ENCODE measurements at places on chromosomes 7 and 10. TPM values are rescaled to one million over a fixed set of nuclear protein-coding genes. Genes with fewer than 3 reads are reported as not detected.

DNA sequence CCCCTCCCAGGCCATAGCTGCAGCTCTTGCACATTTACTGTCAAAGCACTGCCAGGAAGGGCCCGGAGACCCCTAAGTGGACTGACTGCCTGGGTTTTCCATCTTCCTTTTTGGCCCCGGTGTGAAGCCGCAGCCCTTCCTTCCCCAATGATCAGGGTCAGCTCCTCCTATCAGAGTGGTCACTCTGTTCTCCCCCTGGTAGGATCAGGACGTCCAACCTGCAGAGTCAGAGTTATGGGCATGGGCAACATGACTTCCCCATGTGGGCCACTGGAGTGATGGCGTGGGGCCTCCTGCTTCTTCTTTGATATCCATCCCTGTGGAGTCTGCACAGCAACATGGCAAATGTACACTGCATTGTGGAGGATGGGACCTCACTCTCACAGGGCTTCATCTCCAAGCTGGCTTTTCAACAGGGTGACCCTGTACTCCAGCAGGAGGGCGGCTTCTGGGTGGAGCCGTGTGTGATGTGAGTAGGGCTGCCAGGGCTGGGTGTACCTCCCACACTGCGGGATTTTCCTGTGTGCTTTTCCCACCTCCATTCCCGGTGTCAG is 6.4 kb upstream of the RAMP3 start:
- no peak for DNase-seq

DNA sequence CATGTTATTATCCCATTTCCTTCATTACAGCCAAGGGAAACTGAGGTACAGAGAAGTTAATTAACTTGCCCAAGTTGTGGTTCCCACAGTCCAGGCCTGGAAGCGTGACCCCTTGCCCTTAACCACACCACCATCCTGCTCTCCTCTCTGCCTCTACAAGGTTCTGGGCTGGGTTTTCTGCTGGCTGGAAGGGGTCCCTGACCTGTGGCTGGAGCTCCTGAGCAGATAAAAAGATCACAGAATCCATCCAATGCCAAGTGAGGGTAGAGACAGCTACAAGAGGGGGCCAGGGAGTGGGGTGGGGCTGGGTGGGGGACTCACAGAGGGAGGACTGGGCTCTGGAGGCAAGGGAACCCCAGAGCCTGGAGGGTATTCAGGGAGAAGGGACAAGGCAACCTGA is 9.7 kb downstream of the ASB10 start:
- DNase-seq, result no peak

- no peak for DNase-seq
These were observed 218.0 kb downstream of the LRMDA start for GRCh38 chr10:75649466-75649865.

DNA sequence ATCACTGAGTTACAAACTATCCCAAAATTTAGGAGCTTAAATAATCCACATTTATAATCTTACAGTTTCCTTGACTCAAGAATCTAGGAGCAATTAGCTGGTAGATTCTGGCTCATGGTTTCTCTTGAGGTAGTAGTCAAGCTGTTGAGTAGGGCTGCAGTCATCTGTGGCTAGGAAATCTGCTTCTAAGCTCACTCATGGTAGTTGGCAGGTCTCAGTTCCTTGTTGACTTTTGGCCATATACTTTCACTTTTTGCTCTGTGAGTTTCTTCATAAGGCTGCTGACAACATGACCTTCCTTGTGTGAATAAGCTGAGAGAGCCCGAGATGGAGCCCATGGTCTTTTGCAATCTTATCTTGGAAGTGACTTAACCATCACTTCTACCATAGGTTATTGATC is 10.8 kb upstream of the ETV1 start:
- DNase-seq, result peak; percentile 21

DNA sequence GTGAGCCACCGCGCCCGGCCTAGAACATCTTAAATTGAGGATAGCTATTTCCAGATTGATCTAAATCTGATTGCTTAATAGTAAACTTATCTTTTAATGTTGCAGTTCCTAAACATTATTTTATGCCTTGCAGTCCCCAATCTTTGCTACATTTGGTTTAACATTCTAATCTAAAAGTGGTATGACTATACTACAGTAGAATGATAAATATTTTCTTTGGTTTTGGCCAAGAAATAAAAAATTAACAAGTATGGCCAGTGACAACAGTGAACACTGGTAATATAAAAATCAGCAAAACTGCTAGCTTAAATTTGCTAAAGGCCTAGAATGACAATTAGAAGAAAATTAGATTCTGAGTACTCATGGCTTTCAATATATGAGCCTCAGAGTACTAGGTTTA is 73.5 kb downstream of the CDK6 start:
- DNase-seq, result peak; percentile 23

DNA sequence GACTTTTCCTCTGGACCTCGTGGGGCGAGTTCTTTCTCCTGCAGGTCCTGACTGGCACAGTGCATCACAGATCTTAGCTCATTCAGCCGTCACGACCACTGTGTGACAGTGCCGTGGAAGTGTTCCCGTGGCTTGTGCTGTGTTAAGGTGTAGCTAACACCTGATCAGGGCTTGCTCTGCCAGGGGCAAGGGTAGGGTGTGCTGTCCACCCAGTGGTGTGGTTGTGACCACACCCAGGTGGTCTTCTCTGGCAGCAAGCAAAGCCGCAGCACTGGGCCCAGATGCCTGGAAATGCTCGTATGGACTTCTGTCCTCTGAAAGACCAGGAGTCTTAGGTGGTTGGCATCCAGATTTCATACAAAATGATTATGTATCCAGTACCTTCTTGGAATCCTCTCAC is 86.2 kb downstream of the GLRX3 start:
- no peak for DNase-seq

GRCh38 chr10:43352951-43353350 is 18.5 kb upstream of the FXYD4 start:
- no peak for DNase-seq

DNA sequence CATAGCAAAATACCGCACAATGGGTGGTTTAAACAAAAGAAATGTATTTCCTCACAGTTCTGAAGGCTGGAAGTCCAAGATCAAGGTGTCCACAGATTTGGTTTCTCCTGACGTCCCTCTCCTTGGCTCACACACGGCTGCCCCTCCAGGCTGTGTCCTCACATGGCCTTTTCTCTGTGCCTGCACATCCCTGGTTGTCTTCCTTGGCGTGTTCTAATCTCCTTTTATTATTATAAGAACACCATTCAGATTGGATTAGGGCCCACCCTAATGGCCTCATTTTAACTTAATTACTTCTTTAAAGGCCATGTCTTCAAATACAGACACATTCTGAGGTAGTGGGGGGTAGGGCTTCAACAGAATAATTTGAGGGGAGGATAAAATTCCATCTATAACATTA is 87.9 kb downstream of the FZD1 start:
- no peak for DNase-seq

DNA sequence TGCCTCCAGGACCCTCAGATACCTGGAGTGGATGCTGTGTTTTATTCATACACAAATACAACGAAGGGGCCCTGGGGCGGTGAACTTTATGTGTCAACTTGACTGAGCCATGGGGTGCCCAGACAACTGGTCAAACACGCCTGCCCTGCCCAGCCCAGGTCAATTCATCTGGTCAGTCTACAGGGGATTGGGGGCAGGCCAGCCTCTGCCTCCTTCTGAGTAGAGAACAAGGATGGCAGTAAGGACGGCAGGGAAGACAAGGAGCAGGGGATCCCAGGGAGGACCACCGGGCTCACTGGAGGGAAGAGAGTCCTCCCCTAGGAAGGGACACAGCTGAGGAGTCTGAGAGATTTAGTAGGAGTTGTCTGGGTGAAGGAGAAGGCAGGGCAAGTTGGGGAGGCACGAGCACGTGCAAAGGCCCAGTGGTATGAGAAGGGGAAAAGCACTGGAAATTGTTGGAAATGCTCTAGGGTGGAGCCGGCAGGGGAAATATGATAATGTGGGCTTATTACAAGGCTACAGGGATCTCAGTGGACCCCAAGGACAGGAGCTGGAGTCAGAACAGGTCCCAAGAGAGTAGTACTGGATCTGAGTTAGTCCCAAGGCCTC is 63.4 kb downstream of the MYL10 start:
- no peak for DNase-seq

DNA sequence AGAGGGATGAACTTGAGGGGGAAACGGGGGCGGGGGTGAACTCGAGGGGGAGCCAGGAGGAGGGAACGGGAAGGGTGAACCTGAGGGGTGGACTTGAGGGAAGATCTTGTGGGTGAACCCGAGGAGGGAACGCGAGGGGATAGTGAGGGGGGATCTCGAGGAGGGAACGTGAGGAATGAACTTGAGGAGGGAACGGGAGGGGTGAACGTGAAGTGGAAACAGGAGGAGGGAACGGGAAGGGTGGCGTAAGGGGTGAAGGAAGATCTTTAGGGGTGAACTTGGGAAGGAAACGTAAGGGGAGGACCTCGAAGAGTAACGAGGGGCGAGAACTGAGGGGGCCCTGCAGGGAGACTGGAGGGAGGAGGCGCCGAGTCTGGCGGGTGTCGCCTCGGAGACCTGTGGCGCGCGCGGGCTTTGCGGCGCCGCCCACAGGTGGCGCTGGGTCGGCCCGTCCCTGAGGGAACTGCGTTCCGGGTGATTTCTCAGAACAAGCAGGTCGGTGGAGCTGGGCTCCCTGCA is 651 bp downstream of the MYO3A start:
- DNase-seq, result no peak

DNA sequence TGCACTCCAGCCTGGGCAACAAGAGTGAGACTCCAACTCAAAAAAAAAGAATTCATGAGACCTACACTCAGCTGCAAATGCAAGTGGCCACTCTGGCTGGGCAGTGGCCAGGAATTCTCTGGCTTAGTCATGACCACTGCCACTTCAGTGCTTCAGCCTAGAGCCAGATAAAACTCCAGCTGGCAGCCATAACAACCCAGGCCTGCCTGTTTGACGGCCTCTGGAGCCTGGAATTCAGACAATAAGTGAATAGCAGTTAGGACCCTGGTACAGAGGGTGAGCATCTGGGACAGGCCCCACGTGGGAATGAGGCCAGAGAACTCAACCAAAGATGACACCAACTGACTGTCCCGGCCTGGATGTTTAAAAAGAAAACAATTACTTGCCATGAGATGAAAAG is 18.9 kb downstream of the RCC1L start:
- DNase-seq, result peak; percentile 94

DNA sequence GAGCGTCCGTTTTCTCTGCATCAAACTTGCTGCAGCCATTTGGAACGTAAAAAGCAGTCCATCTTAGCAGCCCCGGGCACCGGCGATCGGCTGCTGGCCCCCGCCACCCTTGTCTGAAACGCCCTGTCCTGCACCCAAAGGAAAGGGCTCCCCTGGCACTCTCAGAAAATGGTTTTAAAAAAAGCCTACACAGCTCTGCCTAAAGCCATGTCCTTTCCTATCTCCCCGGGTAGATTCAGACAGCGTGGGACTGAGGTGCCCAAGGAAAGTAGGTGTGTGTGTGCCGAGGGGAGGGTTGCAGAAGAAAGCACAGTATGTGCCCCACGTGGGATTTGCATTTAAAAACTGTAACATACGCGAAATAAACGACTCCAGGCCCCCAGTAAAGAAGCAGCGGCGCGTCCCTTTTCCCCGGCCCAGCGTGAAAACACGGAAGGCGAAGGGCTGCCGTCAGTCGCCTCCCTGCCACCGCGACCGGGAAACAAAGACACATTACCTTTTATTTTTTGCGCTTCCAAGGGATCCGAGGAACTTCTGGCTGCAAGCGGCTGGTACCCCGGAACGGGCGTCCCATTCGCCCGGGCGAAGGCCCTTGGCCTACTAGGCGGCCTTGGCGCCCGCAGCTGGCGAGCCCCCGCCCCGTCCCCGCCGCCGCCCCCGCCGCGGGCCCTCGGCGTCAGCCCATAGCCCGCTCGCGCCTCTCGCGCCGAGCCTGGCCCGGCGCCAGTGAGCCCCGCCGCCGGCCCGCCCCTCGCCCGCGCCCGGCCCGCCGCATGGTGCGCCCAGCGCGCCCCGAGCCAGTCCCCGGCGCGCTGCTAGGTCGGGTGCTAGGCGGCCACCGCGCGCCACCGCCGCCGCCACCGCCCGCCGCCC is 304.6 kb downstream of the PRPF18 start:
- DNase-seq, result peak; percentile 62

DNA sequence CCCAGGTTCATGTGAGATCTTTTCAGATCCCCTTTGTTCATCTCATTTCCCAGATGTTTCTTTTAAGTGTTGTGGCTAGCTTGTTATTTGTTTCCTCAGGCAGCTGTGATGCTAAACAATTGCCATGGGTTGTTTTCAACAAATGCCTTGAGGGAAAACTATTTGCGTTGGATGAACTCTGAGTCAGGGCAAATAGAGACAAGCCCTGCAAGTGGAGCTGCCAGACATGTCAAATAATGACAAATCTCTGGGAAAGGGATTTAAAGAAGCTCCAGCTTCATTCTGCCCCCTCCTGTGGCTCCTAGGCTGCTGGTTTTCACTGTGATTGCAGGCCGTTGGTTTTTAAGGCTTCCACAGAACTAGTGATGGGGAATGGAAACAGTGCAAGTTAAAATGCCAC is 272.4 kb upstream of the SP8 start:
- DNase-seq, result no peak

DNA sequence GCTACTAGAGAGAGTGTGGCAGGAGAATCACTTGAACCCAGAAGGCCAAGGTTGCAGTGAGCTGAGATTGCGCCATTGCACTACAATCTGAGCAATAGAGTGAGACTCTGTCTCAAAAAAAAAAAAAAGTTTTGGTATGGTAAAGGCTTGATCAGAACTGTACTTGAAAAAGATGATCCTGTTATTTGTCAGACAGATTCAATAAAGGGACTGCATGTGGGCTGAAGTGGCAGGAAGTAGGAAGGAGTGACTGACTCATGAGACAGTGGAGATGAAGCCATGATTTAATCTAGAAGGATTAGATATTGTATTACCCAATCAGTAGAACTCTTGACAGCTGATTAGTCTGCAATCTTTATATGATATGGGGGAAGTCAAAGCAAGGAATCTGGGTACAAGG is 2.7 kb upstream of the TMEM254 start:
- peak; percentile 67 for DNase-seq

GRCh38 chr7:29194206-29194593 is 375 bp upstream of the CHN2 start:
- DNase-seq, result peak; percentile 10

The FAM241B gene
- total RNA-seq, result not detected

The SLC26A5 gene
- total RNA-seq, result not detected

The IMMP2L gene
- 3.9 TPM for total RNA-seq

The HHEX gene
- 0.54 TPM for total RNA-seq

The STAG3 gene
- total RNA-seq, result not detected

Data from GM23248 (cell line).